ENCODE measurements at places on chromosomes 1 and 21. TPM values are rescaled to one million over a fixed set of nuclear protein-coding genes. Genes with fewer than 3 reads are reported as not detected.

- no peak for DNase-seq
Measured at GRCh38 chr1:231272173-231272572, 31.2 kb downstream of the GNPAT start.

The FCRL3 gene
- total RNA-seq = not detected

DNA sequence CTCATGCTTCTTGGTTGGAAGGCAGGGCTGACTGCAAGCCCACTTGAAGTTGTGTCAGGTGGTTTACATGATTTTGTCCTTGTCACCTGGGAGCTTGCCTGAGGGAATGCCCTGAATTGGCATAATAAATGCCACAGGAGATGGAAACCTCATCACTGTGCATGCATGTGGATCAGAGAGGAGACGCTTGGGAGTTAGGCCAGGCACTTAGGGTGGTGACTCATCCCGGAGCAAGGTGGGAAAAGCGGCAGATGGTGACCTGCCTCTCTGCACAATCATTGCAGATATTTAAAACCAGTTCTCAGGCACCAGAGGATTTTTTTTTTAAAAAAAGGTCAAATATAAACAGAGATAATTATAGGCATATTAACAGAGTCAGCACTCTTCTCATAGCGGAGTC, 202.2 kb upstream of the KIAA0040 start:
- no peak for DNase-seq

The DCST1 gene
- total RNA-seq = not detected

The RCSD1 gene
- 0.22 TPM for total RNA-seq

DNA sequence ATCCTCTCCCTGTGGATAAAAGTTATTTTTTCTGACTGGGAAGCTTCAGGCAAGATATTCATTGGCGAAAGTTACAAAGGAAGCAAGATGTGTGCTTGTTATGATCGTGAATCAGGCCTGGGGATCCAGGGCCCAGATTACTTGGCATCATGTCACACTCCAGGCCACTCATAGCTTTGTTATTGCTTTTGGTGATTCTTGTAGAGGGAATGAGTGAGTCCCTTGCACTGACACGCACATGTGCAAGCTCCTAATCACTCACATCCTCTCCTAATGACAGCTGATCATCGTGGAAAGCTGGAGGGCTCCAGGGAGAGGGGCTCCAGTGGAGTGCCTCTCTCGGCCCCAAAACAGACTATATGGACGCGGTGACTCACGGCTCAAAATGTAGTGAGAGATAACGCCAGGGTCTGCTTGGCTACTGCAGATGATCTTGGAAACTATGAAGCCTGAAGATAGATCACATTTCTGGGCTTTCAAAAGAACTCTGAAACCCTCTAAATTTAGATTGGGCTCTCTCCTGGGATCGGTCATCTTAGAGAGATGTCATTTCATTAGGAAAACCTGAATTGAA, 481.1 kb upstream of the USP24 start:
- no peak for DNase-seq

The CCDC181 gene
- 7.3 TPM for total RNA-seq

- no peak for DNase-seq
Measured at GRCh38 chr1:238499021-238499420, 608.3 kb upstream of the ZP4 start.

- DNase-seq = no peak
Measured at GRCh38 chr1:37661401-37661800, 26.7 kb upstream of the RSPO1 start.

DNA sequence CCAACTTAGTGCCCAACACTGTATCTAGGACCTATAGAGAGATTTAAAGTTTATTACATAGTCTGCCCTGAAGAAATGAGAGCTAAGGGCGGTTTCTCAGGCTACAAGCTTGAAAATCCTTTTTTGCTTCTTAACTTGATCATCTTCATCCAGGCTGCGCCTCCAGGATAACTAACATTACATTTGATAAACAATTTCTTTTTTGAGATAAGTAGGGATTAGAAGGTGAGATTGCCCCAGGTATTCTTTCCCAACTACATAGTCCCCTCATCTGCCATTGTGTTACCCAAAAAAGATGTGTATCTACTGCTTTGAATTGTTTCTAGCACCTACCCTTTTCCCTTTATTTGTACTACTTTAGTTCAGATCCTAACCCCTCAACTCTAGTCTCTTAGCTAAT, 25.4 kb downstream of the NUF2 start:
- no peak for DNase-seq

DNA sequence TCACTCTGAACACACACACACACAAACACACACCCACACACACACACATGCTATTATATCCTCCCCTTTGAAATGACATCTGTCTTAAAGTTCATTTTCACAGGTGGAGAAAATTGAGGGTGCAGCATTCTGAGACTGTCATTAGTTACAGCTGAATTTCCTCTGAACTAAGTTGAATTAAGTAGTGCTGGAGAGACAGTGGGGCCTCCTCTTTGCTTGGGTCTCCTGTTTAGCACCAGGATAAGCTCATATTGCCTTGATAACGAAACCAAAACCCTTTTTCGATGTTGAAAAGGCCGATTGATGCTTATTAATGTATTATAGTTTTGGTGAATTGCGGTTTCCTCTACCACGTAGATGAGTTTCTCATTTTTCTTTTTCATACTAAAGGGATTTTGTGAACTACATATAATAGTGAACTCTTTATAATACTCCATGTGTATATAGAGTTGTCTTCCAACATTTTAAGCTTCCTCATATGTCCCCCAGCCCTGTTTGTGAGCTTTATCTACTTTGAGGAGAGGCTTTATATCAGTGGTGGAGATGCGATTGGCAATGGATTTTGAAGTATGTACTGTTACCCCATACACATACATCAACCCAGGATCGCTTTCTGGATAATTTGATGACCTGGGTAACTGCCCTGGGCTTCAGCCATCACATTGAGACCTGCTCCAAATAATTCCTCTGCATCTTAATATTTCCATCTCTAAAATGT, 17.4 kb downstream of the DYNLT5 start:
- DNase-seq = no peak

GRCh38 chr1:7781923-7782495, 2.1 kb upstream of the PER3 start:
- no peak for DNase-seq

GRCh38 chr1:200558866-200559459, 61.6 kb downstream of the KIF14 start:
- no peak for DNase-seq

DNA sequence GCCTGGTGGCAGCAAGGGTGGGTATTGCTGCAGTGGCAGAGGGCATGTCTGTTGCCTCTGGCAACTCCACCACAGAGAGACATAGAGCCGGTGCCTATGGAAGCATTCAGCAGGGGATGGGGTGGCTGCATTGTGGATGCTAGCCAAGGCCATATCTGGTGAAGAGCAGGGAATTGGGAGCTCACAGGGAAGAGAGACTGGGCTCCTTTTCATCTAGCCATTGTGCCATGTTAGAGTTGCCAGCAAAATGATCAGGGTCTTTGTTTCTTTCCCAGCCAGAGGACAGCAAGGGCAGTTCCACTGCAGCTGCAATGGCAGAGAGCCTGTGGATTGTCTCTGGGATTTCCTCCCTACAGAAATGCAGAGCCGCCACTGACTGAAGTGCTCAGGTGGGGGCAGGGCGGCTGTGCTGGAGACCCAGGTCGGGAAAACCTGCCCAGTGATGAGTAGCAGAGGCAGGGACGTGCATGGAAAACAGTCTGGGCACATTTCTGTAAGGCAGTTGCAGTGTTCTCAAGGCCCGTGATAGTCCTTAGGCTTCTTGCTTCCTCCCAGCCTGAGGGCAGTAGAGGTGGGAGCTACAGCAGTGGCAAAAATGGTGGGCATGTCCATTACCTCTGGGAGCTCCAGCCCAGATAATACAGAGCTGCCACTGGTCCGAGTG, 40.2 kb upstream of the CYP4X1 start:
- DNase-seq = no peak

The KANK4 gene
- 1.0 TPM for total RNA-seq

The GLIS1 gene
- total RNA-seq = not detected

DNA sequence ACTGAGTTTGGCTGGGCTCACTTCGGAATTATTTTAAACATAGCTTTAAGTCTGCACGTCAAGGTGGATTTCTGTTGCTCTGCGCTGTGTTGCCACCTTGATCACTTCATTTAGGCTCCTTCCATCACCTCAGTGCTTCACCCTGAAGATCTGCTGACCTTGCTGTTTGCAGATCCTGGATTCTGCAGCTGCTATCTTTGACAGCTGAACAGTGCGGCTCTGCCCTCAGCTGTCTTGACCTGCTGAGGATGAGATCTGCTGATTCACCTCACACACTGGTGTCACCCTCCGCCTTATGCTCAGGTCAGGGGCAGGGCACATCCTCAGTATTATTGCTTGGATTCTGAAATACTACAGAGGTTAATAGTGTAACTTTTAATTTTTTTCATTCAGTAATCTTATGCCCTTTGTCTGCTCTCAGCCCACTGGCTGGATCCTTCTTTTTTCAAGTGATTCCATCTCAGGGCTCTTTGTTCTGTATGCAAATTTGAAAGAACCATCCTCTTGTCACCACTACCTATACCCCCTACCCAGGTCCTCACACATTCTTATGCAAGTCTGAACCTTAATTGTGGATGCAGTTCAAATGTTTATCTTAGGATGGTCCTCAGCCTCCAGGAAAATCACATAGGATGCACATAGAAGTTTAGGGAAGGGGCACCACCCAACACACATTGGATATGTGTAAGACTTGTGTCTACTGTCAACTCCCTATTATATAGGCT, 364.0 kb downstream of the OLFM3 start:
- DNase-seq = no peak

DNA sequence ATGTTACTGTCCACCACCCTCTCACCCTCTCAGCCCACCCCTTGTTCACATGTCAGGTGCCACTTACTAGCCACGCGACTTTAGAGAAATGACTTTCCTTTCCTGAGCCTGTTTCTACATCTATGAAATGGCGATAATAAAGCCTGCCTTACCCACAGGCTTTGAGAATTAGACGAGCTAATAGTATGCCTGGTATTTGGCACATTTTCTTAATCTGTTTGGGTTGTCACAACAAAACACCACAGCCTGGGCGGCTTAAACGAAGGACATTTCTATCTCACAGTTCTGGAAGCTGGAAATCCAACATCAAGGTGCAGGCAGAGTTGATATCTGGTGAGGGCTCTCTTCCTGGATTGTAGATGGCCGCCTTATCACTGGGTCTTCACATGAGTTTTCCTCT, 273.9 kb upstream of the FMN2 start:
- no peak for DNase-seq

DNA sequence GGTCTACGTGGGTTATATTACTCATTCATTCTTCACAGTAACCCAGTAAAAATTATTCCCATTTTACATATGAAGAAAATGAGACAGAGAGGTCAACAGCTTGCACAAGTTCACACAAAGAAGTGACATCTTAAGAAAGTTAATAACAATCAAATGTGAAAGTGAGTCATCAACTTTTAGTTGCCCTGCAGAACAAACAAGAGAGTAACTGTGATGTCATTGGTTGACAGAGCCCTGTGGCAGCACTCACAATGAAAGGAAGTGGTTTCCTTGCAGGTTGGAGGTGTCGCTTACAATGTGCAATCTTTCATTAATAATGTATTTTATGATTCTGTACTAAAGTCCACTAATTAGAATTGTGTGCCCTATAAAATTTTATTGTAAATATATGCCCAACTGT, 369.6 kb downstream of the RYR2 start:
- DNase-seq = no peak

DNA sequence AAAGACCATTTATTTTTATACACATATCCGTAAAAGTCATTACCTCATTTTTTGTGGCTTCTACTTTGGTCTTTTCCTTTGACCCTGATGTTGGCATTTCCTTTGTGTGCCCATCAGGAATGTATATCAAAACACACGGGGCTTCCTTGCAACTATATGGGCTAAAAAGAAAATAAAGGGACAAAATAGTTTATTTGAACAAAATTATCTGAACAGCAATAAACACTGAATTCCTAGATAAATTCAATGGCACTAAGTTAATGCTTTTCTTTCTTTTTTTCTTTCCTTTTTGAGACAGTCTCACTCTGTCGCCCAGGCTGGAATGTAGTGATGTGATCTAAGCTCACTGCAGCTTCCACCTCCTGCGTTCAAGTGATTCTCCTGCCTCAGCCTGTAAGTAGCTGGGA, 45.2 kb downstream of the EPRS1 start:
- no peak for DNase-seq

DNA sequence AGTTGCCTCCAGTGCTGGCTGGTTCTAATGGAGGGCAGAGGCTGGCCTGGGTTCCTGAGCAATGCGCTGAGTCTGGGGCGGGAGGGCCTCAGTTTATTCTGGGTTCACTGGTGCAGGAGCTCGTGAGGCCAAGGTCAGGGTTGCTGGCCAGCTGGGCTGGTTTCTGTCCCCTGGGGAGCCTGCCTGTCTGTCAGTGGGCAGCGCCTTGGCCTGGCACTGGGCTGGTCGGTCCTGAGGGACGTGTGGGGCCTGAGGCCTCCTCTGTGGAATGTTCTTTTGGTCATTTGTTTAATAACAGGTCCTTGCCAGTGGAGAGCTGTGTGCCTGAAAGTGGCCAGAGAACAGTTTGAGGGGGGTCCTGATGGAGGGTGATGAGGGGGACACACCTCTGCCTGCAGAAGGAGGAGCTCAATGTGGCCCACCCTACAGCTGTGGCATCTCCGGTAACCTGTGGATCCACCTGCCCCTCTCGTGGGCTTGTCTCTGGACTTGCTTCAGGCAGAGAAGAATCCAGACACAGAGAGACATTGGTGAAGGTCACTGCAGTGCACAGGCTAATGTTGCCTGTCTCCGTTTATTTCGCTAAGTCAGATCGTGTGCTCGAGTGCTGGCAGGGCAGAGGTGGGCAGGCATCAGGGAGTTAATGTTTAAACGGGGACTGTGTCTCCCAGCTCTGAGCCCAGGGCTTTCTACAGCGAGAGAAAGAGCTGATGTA, 34.6 kb downstream of the COQ8A start:
- no peak for DNase-seq

Data from progenitor cell of endocrine pancreas (in vitro differentiated cells).